Left ventricle myocardium inferior (tissue), 1 donor: ENCODE measurements at places on chromosomes 5 and 9. TPM values are rescaled to one million over a fixed set of nuclear protein-coding genes. Genes with fewer than 3 reads are reported as not detected.
A peak's percentile ranks its signal among the peaks of the same experiment; 100 is the strongest.

GRCh38 chr9:70540016-70540415 lies 125.6 kb upstream of the KLF9 start:
- no peak for DNase-seq

ZNF483 gene
- 5.8 TPM for total RNA-seq

PIP5K1B gene
- 71.9 TPM for total RNA-seq

DNA sequence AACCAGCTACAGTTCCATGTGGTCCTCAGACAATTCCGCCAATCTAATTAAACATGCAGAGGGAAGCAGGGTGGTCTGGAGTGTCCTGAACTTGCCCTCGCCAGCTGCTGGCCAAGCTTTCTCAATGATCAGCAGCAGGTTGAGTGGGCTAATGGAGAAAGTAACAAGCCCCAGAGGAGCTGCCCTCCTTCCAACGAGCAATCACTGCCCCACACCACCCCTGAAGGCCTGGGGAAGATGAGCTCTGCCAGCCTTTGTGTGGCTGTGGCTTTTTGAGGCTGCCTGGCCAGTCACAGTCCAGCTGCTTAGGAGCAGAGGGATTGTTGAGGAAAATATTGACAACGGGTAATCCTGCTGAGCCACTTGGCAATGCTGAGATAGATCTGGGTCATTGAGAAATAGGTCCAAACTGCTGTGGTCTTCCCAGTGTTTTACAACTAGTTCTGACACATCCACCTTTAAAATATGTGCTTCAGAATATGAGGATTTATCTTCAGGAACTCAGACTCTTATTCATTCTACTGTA lies 107.3 kb downstream of the CD180 start:
- no peak for DNase-seq

DNA sequence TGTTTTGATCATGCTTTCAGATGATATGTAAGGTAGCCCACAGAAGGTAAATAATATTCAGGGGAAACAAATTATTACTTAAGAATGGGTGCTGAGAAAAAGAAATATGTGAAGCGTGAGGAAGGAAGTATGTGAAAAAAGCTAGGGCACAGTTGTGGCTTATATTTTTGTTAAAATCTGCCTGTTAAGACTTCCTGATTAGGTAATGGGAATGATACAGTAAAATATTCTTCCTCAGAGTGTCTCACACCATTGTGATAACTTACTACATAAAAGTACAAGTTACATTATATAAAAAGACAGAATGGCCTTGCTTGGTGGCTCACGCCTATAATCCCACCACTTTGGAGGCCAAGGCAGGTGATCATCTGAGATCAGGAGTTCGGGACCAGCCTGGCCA lies 18.7 kb upstream of the PARP8 start:
- DNase-seq = no peak

- no peak for DNase-seq
Observed at GRCh38 chr5:158570502-158570901, 529.2 kb downstream of the EBF1 start.

SHOC1 gene
- not detected for total RNA-seq

- peak; percentile 75 for DNase-seq
Observed at GRCh38 chr9:68584189-68585033, 43.7 kb upstream of the TMEM252 start.
